ENCODE measurements at places on chromosomes 1 and 21. TPM values are rescaled to one million over a fixed set of nuclear protein-coding genes. Genes with fewer than 3 reads are reported as not detected.

GRCh38 chr1:160107512-160107911, 8.0 kb upstream of the ATP1A2 start:
- DNase-seq = no peak
- no peaks in the 10 kb centered on the region for H3K27me3 ChIP-seq
- H3K27ac ChIP-seq = no peak overlapping the region
- H3K4me3 ChIP-seq = no peak overlapping the region
- H3K36me3 ChIP-seq = no peaks in the 10 kb centered on the region

- no peaks in the 10 kb centered on the region for H3K36me3 ChIP-seq
- no peak overlapping the region for H3K27ac ChIP-seq
- H3K4me1 ChIP-seq = peaks cover 41% of the 10 kb centered on the region
- no peak for DNase-seq
Measured at GRCh38 chr21:44965251-44966022, 25.6 kb downstream of the SLX9 start.

Gene SH2D1B
- total RNA-seq = not detected

DNA sequence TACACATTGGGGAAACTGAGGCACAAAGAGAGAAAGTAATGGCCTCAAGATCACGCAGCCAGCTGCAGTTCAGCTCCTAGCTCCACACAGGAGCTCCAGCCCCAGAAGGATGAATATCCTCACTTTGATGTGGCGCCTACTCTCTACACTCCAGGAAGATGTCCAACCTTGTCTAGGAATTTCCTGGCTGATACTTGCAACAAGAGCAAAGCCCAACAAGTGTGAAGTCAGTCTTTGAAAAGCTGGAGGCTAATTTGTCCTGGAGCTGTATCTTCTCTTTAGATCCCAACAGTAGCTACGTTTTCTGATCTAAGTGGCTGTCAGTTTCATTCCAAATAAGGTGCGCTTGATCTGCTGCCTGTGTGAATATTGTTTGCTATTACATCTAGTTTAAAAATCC, 344.9 kb downstream of the PTPRU start:
- H3K4me1 ChIP-seq = no peaks in the 10 kb centered on the region
- no peak for DNase-seq
- H3K36me3 ChIP-seq = no peaks in the 10 kb centered on the region
- no peaks in the 10 kb centered on the region for H3K27me3 ChIP-seq

DNA sequence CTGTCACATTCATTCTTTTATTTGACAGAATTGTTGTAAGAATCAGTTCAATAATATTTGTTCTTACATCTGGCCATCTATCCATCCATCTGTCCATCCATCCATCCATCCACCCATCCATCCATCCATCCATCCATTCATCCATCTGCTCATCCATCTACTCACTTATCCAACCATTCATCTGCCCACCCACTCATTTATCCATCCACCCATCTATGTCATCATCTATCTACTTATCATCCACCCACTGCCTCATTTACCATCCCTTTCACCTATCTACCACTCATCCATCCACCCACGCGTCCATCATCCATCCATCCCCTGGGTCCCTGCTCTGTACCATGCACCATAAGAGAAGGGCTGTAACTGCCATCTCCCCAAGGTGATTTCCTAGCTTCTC, 134.1 kb downstream of the FOXD2 start:
- H3K4me1 ChIP-seq = no peaks in the 10 kb centered on the region
- H3K27ac ChIP-seq = no peak overlapping the region

Gene FCRL4
- not detected for total RNA-seq

Gene SLAMF8
- total RNA-seq = 1.9 TPM
